ENCODE measurements at places on chromosomes 2 and 18. TPM values are rescaled to one million over a fixed set of nuclear protein-coding genes. Genes with fewer than 3 reads are reported as not detected.

RNU2-63P gene
- total RNA-seq, result 32.9 TPM

CCDC148 gene
- total RNA-seq, result not detected

ARL4C gene
- total RNA-seq, result 66.3 TPM

PSMA8 gene
- total RNA-seq, result 0.44 TPM

GRCh38 chr18:74806700-74807416, 209.2 kb downstream of the ZNF407 start:
- peaks cover 9% of the 10 kb centered on the region for H3K4me1 ChIP-seq
- no peaks in the 10 kb centered on the region for H3K27me3 ChIP-seq
- no peak overlapping the region for H3K27ac ChIP-seq
- no peak overlapping the region for H3K4me3 ChIP-seq
- no peaks in the 10 kb centered on the region for H3K36me3 ChIP-seq

- no peak for DNase-seq
- no peaks in the 10 kb centered on the region for H3K36me3 ChIP-seq
- peaks cover 3% of the 10 kb centered on the region for H3K27me3 ChIP-seq
- H3K27ac ChIP-seq, result no peak overlapping the region
- H3K4me1 ChIP-seq, result no peaks in the 10 kb centered on the region
Measured at GRCh38 chr18:21439431-21439846, 161.1 kb downstream of the ESCO1 start.

- no peak for DNase-seq
- H3K36me3 ChIP-seq, result no peaks in the 10 kb centered on the region
- no peak within 1 kb of the TSS for H3K27ac ChIP-seq
- peaks cover 66% of the 10 kb centered on the region for H3K27me3 ChIP-seq
Measured at GRCh38 chr2:20224716-20225293, at the start of gene SDC1. TSS of gene SDC1 (minus strand) at chr2:20225130. CDS start at chr2:20224867, 263 bp downstream.

GRCh38 chr2:146818122-146818521, 1026.7 kb upstream of the ACVR2A start:
- no peak overlapping the region for H3K27ac ChIP-seq
- no peak overlapping the region for H3K4me3 ChIP-seq
- H3K27me3 ChIP-seq, result peaks cover 2% of the 10 kb centered on the region

DNA sequence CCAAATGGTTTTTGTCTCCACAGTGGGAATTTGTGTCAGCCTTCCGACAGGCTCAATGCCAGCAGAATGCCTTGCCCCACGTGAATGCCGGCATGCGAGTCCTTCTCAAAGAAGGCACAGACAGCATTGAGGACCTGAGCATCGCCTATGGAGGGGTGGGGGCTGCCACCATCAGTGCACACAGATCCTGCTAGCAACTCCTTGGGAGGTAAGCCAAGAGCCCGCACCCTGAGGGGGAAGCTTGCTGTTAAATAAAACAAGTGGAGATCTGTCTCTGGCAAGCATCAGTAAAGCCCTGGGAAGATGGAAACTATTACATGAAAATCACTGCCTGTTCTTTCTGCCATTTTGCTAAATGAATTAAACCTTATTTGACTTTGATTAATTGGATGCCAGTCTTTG, 67.5 kb upstream of the BZW1 start:
- no peak overlapping the region for H3K4me3 ChIP-seq
- no peak overlapping the region for H3K27ac ChIP-seq
- no peak for DNase-seq
- H3K27me3 ChIP-seq, result peaks cover 2% of the 10 kb centered on the region
- no peaks in the 10 kb centered on the region for H3K4me1 ChIP-seq
- no peaks in the 10 kb centered on the region for H3K36me3 ChIP-seq

DNA sequence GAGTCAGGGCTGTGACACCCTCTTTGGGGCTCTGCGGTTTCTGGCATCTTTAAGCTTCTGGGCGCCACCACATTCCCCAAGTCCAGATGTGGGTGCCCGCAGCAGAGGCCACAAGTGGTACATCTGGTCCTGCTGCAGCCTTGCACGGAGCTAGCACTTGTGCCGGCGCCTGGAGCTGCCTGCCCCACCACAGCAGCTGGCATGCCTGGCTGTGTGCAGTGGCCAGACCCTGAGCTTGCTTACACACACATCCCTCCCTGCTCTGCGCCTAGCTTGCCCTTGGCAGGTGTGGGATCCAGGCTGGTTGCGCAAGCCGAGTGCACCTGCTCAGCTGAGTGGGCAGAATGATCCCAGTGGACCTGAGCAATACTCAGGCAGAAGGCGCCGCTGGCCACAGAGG, 27.3 kb downstream of the SLC4A10 start:
- H3K27ac ChIP-seq, result no peak overlapping the region
- no peaks in the 10 kb centered on the region for H3K36me3 ChIP-seq
- no peak for DNase-seq
- H3K4me3 ChIP-seq, result no peak overlapping the region
- no peaks in the 10 kb centered on the region for H3K4me1 ChIP-seq
- H3K27me3 ChIP-seq, result peaks cover 9% of the 10 kb centered on the region

All from activated T-helper 1 cell treated with anti-CD3 and anti-CD28 coated beads, Interleukin-12 subunit alpha, Interleukin-12 subunit beta, Interleukin-2, Interleukin-4 antibody, amounts not matched to agents 30 ng/mL and 10 ng/mL and 1 ng/mL, durations not matched to agents 14 hours and 24 hours and 36 hours (primary cell).